ENCODE measurements at places on chromosomes 11 and 22.

GRCh38 chr11:74171997-74172396 lies 908 bp downstream of the PPME1 start:
- peak overlapping the region; percentile 84 for H3K4me3 ChIP-seq
- H3K4me1 ChIP-seq = peaks cover 31% of the 10 kb centered on the region
- H3K36me3 ChIP-seq = no peaks in the 10 kb centered on the region
- H3K27me3 ChIP-seq = no peaks in the 10 kb centered on the region
- peak overlapping the region; percentile 80 for H3K27ac ChIP-seq

DNA sequence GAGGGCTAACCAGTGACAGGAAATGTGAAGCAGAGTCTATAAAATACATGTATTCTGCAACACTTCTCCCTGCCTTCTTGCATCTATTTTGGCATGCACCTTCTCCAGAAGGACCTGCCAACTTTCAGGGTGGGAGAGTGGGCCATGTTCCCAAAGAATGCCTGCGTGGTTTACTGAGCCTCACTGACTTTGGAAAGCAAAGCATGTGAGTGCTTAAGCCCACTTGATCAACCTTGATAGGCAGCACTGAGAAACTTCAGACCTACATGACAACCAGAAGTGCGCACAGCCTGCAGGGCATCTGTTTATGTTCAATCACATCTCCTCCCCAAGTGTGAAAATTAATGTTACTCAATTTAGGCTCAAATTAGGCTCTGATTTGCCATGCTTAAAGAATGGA lies 69.2 kb downstream of the AMOTL1 start:
- H3K27me3 ChIP-seq = no peaks in the 10 kb centered on the region
- peaks cover 7% of the 10 kb centered on the region for H3K36me3 ChIP-seq
- DNase-seq = no peak
- H3K4me3 ChIP-seq = no peak overlapping the region
- H3K4me1 ChIP-seq = no peaks in the 10 kb centered on the region

GRCh38 chr11:15851051-15851498 lies 505.3 kb downstream of the SOX6 start:
- no peaks in the 10 kb centered on the region for H3K4me1 ChIP-seq
- no peaks in the 10 kb centered on the region for H3K27me3 ChIP-seq
- H3K36me3 ChIP-seq = no peaks in the 10 kb centered on the region
- H3K4me3 ChIP-seq = no peak overlapping the region
- DNase-seq = no peak

GRCh38 chr11:14342906-14343305 lies 16.1 kb downstream of the RRAS2 start:
- H3K4me3 ChIP-seq = no peak overlapping the region
- no peaks in the 10 kb centered on the region for H3K36me3 ChIP-seq
- no peak overlapping the region for H3K27ac ChIP-seq
- no peak for DNase-seq
- peaks cover 3% of the 10 kb centered on the region for H3K4me1 ChIP-seq

DNA sequence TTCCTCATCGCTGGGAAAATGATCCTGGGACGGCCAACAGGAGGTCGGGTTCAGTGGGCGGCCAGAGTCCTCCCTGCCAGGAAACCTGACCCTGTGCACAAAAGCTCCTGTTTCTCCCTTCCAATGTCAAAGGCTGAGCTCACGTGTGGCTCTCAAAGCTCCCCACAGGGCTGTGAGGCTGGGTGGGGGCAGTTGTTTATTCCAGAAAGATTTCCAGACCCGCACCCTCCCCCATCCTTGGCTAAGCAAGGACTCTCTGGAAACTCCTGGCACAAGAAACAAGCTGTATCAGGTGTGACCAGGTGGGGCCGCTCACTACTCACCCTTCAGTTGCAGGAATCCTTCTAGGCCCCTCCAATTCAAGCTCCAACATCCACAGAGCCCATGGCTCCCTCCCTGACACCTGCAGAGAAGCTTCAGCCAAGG lies 131.9 kb downstream of the SHANK2 start:
- no peaks in the 10 kb centered on the region for H3K36me3 ChIP-seq
- H3K27me3 ChIP-seq = no peaks in the 10 kb centered on the region
- no peak overlapping the region for H3K4me3 ChIP-seq
- H3K27ac ChIP-seq = no peak overlapping the region

DNA sequence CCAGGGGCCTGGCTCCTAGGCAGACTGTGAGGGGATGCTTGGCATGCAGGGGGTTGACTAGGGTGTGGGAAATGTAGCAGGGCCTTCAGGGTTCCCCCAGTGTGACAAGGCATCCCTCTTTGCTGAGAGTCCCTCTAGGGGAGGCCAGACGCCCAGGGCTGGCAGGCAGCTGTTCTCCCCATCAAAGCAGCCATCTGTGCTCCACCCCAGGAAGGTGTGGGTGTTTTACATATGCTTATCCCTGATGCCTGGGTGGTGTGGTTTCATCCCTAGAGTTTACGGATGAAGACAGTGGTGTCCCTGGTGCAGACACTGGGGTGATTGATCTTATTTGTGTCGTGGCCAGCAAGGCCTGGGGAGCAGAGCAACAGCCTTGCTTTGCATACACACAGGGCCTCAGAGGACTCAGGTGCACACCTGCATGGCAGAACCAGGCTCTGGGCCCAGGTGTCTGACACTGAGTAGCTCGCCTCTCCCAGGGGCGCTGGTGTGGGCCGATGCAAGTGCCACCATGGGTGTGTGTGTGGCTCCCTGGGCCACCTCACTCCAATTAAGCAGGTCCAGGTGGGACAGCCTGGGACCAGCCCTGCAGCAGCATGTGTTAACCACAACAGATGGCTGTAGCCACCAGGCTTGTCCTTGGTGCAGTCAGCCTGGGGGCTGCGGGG lies 74.2 kb downstream of the MED15 start:
- no peak overlapping the region for H3K27ac ChIP-seq
- peaks cover 35% of the 10 kb centered on the region for H3K36me3 ChIP-seq
- no peak for DNase-seq
- H3K27me3 ChIP-seq = no peaks in the 10 kb centered on the region
- no peak overlapping the region for H3K4me3 ChIP-seq
